ENCODE measurements at places on chromosomes 6 and 20.

DNA sequence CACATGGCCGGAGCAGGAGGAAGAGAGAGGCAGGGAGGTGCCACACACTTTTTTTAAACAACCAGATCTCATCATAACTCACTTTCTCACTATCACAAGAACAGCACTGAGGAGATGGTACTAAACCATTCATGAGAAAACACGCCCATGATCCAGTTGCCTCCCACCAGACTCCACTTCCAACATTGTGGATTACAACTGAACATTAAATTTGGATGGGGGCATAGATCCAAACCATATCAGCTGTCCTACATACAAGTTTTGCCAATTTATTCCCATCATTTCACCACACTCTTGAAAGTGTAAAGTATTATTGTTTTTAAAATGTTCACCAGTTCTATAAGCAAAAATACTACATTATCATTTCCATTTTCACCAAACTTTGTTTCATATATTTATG is 33.9 kb upstream of the VGLL2 start:
- no peak for DNase-seq

- no peak for DNase-seq
These were observed 130.1 kb upstream of the DST start for GRCh38 chr6:56772737-56773184.

- DNase-seq, result no peak
These were observed 77.9 kb upstream of the DOK5 start for GRCh38 chr20:54397292-54398140.

- DNase-seq, result no peak
These were observed 200.3 kb upstream of the SIM1 start for GRCh38 chr6:100665041-100665380.

DNA sequence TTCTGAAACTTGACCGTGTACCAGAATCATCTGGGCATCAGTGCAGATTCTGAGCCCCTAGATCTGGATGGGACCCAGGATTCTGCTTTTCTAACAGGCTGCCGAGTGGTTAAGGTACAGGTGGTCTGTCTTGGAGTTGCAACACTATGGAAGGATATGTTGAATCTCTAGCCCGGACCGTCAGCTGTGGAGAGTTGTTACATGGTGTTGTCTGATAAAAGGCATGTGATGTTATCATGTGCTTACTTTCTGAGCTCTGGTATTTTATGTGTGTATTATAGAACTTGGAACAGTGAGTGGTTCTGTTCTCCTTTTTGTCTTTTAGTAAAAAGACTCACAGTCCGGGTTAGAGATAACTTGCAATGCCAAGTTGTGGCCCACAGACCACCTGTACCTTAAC is 123.0 kb downstream of the JARID2 start:
- DNase-seq, result no peak

GRCh38 chr6:16476861-16477260 is 238.5 kb downstream of the GMPR start:
- no peak for DNase-seq

DNA sequence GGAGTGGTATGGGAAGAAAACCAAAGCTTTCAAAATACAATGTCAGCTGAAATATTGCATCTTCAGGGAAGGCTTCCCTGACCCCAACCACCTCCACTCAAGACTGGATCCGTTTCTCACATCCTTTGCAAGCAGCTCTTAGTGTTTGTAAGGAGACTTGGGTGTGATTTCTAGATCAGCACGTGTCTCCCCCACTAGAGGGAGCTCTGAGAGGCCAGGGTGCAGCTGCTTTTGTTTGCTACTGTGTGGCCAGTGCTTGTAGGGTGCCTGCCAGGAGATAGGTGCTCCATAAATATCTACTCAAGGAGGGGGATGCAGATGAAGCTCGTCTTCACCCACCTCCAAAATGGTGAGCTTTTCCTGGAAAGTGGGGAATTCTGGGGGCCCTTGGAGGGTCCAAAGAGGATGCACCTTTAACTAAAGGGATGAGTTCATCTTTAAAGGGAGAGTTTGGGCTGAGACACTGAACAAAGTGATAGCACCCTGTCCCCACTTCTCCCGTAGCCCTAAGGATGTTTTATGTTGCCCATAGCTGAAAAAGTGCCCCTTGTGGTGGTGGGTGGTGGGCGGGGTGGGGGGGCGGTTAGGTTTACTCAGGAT is 52.6 kb upstream of the MAFB start:
- peak; percentile 7 for DNase-seq

- peak; percentile 15 for DNase-seq
These were observed at the start of gene HLA-DRB1 for GRCh38 chr6:32589596-32590449. HLA-DRB1 (minus strand) TSS chr6:32589848; CDS start chr6:32589742, 106 bp downstream.

DNA sequence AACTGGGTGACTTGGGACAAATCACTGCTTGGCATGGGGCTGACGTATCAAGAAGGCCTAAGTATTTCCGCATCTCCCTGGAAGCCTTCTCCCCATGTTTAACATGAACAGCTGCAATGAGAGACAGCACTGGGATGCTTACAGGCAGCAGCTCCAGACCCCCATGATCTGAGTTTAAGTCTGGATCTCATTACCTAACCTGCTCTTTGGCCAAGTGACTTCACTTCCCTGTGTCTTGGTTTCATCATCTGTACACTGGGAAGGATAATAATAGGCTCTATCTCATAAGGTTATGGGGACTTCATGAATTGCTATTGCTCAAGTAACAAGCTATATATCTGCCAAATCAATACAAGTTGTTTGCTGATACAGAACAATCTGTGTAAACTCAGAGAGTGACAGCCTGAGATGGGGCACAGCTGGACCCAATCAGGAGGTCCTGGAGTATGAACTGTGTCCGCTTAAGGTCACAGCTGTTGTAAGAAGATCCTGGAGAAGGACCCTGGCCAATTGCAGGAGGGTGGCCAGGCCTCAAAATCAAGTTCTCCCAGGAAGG is 56.0 kb downstream of the TGM2 start:
- no peak for DNase-seq

GRCh38 chr6:40671694-40672050 is 84.5 kb upstream of the LRFN2 start:
- no peak for DNase-seq

GRCh38 chr20:63159826-63160640 is 55.9 kb downstream of the YTHDF1 start:
- DNase-seq, result no peak

GRCh38 chr6:107600936-107601335 is 111.0 kb downstream of the SOBP start:
- DNase-seq, result no peak

GRCh38 chr6:39118921-39119320 is 3.9 kb upstream of the SAYSD1 start:
- DNase-seq, result no peak

GRCh38 chr6:170462366-170463020 is 90.6 kb downstream of the PSMB1 start:
- no peak for DNase-seq

DNA sequence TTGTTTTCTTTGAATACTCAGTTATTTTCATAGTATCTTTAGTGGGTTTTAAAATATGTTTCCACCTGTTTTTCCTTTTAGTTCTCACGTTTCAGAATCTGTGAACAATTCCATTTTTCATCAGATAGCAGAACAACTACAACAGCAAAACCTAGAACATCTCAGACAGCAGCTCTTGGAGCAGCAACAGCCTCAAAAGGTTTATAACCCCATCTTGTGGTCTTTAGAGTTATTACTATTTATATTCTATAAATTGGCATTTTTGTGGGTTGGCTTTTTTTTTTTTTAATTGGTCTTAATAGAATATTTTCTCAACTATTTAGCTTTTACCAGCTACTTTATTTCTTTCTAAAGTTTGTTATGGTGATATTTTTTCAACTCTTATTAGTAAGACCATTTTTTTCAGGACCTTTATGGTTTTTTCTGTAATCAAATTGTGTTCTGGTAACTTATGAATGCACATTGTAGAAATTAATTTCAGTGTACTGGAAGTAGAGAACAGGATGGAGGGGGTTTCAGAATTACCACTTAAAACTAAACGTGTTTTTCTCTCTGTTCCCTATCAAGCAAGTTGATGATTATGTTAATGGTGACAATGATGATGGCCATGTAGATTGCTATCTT is 72.2 kb downstream of the SCAF8 start:
- no peak for DNase-seq

DNA sequence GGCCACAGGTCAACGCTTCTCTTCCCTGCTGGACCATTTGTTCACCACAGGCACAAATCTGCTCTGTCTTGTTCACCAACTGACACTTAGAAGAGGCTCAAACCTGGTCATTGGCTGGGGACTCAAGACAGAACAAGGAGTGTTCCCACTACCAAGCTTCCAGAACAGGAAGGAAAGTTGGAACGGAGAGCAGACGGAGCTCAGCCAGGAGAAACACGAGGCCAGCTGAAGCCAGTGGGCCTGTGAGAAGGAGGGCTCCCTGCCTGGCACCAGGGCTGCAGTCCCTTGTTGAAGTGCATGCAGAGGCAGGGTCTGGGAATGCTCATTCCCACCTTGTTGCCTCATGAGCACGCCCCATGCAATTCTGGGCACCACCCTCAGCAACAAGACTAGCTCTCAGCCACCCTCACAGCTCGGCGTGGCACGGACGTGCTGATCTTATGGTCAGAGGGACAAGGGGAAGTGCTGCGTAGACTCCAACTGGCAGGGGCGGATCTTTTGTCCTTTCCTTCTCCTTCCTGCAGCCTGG is 236.6 kb upstream of the QKI start:
- DNase-seq, result no peak

- DNase-seq, result no peak
These were observed 43.8 kb upstream of the SYNDIG1 start for GRCh38 chr20:24425523-24426135.

- no peak for DNase-seq
These were observed 4.9 kb downstream of the TGM2 start for GRCh38 chr20:38159957-38160756.

- no peak for DNase-seq
These were observed 7.6 kb upstream of the BTN3A3 start for GRCh38 chr6:26432627-26433201.

DNA sequence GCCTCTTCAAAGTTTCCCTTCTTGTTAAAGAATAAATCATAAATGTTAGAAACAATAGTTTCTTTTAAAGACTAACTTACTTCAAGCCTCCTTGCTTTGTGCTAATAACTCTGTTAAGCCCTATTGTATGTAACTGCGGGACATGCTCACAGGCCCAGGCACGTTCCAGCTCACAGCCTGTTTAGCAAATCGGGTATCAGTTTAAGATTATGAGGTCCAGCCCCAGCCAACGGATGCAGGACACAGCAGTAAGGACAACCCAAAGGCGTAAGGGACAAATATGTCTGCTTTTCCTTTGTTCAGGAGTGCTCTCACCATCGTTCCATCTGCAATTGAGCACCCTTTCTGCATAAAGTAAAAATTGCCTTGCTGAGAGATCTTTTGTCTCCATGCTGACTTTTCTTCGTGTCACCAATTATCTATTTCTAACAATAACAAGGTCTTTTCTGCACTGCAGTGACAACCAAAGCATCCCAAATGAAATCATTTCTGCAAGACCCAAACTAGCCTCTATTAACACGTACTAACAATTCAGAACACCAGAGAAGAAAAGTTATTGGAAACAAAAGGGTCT is 1.4 kb downstream of the C6orf52 start:
- no peak for DNase-seq

DNA sequence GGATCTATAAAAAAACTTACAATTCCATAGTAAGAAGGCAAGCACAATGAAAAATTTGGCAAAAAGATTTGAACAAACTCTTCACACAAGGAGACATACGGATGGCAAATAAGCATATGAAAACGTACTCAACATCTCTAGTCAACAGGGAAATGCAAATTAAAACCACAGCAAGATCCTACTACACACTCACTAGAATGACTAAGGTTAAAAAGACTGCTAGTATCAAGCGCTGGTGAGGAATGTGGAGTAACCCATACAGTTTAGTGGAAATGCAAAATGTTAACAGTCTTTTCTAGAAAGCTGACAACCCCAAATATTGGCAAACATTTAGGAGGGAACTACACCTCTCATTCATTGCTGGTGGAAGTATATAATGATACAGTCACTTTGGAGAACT is 175.9 kb upstream of the SGK1 start:
- DNase-seq, result no peak

- DNase-seq, result no peak
These were observed 30.9 kb downstream of the ELOVL5 start for GRCh38 chr6:53317861-53318260.

GRCh38 chr6:30844118-30844535 is 40.2 kb upstream of the DDR1 start:
- no peak for DNase-seq

DNA sequence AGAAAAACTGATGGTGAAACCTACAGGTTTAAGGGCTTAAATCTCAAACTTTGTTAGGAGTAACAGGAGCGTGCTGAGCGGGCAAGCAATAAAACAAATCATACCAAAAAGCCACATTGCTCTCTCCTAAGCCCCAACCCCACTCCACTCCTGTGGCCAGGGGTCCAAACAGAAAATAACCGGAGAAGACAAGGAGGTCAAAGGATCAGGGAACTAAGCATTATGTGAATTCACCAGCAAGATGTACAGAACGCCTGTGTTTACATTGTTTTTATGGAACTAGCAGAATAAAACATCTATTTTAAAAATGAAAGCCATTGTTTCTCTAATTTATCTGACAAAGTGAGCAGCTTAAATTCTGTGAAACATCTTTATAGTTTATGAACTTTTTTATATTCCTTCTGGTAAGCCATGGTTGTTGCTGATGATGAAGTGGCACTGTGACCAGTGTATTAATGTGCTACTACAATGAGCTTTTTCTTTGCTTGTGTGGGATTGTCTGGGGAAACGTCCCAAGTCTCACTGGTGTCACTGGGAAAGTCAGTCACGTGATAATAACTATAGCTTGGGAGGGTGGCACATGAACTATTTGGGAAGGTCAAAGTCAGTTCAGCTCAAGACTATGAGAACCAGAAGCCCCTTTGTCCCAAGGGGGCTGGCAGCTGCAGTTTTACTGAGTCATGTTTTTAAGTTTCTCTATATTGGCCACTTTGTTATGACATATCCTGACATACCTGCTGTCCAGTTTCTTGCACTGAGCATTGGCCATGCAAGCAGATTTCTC is 9.8 kb downstream of the FAM210B start:
- no peak for DNase-seq

- DNase-seq, result no peak
These were observed 43.3 kb downstream of the RNGTT start for GRCh38 chr6:88920088-88920487.

- no peak for DNase-seq
These were observed 106.8 kb downstream of the CDK19 start for GRCh38 chr6:110708295-110708950.

DNA sequence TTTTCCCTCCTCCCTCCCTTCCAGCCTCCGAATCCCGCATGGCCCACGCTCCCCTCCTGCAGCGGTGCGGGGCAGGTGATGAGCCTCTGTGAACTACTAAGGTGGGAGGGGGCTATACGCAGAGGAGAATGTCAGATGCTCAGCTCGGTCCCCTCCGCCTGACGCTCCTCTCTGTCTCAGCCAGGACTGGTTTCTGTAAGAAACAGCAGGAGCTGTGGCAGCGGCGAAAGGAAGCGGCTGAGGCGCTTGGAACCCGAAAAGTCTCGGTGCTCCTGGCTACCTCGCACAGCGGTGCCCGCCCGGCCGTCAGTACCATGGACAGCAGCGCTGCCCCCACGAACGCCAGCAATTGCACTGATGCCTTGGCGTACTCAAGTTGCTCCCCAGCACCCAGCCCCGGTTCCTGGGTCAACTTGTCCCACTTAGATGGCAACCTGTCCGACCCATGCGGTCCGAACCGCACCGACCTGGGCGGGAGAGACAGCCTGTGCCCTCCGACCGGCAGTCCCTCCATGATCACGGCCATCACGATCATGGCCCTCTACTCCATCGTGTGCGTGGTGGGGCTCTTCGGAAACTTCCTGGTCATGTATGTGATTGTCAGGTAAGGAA is at the start of gene OPRM1:
Gene OPRM1 (plus strand): TSS at position 10 of the 612 bp plus-strand sequence. CDS start 305 bp downstream, at position 315.
- DNase-seq, result peak; percentile 47

GRCh38 chr20:43159994-43160393 is 29.7 kb downstream of the PTPRT start:
- DNase-seq, result no peak

- DNase-seq, result no peak
These were observed 240.1 kb upstream of the TBX18 start for GRCh38 chr6:85004361-85004995.

Data from stimulated activated CD4-positive, alpha-beta T cell treated with anti-CD3 and anti-CD28 coated beads, Interleukin-4, amount 100 ng/mL, for 1 hour (primary cell).